ENCODE measurements at places on chromosomes 5 and 9.

GRCh38 chr5:173303878-173304590, 24.2 kb downstream of the STC2 start:
- no peak for DNase-seq

GRCh38 chr9:112361601-112362000, 18.3 kb upstream of the HSDL2 start:
- DNase-seq = peak; percentile 55

DNA sequence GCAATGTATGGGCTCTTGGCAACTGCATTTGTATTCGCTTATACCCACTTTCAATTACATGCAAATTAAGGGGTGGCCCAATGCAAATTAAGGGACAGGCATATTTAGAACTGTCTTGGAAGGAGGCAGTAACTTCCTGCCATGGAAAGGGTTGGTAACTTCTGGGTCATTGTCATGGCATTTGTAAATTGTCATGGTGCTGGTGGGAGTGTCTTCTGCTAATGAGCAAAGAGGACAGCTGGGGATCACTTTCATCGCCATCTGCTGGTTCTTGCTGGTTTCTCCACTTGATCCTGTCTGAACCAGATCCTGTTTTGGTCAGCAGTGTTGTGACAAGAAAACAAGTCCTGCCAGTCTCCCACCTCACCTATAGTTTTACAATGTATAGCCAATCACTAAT, 23.3 kb upstream of the UGT3A2 start:
- no peak for DNase-seq

- no peak for DNase-seq
Measured at GRCh38 chr9:37311938-37312708, 110.4 kb upstream of the GRHPR start.

DNA sequence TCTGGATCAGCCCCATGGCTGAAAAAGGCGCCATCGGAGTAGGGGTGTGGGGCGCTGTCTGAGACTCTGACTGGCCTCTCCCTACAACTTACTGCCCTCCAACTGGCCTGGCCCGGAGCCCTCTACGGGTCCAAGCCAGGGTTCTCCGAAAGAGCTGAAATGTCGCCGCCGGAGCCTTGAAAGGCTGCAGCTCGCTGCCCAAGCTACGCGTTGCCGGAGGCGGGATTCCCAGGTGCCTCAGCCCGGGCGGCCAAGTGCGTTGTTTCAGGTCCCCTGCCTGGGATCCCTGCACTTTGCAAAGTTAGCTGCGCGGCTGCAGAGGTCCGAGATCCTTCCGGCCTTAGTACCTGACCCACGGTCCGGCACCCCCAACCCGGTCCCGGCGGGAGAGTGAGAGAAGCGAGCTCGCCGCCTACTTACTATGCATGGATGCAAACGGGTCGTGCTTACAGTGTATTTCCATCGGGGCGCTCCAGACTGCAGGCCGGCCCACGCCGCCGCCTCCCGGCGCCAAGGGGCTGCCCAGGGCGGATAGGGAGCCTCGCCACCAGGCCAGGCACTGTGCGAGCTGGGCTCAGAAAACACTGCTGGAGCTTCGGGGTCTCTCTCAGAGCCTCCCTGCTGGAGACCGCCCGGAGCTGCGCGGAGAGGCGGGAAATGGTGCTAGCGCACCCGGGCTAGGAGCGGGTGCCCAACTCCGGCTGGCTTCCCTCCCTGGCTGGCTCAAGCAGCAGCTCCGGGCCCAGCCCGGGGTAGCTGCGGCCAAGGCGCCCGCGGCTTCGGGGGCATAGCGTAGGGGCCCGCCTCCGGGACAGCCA, 7.7 kb downstream of the PAX5 start:
- DNase-seq = peak; percentile 17

GRCh38 chr5:67290655-67291054, 94.1 kb upstream of the CD180 start:
- no peak for DNase-seq

- no peak for DNase-seq
Measured at GRCh38 chr9:84062538-84062937, 81.9 kb downstream of the RMI1 start.

DNA sequence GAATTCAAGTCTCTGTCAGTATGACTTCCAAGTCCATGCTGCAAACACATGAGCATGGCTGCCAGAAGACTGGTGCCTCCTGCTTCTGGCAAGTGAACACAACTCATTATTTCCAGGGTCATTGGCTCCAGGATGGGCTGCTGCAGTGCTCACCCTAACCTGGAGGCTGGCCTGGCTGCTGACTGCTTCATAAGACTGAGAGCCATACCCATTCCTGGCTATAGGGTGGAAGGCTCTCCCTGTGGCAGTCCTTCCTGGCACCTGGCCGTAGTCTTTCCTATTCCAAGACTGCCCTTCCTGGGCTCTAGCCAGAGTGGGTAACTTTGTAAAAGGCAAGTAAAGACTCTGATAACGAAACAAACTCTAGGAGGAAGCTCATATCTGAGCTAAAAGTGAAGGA, 51.2 kb downstream of the CXXC5 start:
- DNase-seq = no peak

DNA sequence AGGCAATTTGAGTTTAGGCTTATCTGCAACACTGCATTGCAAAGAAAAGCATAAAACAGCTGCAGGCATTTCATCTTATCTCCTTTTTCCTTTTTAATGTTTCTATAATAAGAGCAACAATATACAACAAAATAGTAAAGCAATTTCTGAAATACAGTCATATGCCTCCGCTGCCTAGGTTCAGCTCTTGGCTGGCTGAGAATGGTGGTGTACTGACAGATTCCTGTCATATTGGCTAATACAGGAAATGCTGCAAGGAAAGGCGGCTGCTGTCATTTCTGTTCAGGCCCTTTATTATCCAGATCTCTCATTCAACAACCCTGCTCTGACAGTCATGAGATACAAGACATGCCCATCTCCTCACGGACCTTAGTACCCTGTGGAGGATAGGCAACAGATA, 677.0 kb downstream of the TAF11L14 start:
- DNase-seq = no peak

GRCh38 chr5:10497554-10497953, 55.9 kb downstream of the ROPN1L start:
- no peak for DNase-seq

Measured in NCI-H1105 treated with DMSO at 0.1 percent for 48 hours (cell line).